ENCODE measurements at places on chromosomes 3 and 15.

- DNase-seq: no peak
These were observed 64.7 kb upstream of the IL12A start for GRCh38 chr3:159923956-159924355.

- no peak for DNase-seq
These were observed 6.2 kb upstream of the NIPA1 start for GRCh38 chr15:22780267-22780666.

GRCh38 chr3:100869787-100870186 is 123.4 kb downstream of the ABI3BP start:
- no peak for DNase-seq

DNA sequence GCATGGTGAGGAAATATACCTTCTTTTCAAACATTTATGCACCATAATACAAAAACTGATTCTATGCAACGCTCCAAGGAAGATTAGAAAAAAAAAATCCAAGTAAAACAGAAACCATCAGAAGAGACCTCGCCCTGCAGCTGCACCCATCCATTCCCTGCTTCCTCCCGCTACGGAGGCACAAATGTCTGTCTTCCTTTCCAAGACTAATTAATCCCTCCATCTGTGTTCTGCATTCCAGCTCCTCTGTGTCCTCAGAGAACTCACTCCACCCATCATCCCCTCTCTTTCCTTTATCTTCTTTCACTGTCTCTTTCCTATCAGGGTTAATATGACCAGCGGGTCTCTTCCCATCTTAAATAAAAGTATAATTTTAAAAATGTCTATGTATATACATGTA is 196.1 kb downstream of the ADAMTSL3 start:
- peak; percentile 20 for DNase-seq

DNA sequence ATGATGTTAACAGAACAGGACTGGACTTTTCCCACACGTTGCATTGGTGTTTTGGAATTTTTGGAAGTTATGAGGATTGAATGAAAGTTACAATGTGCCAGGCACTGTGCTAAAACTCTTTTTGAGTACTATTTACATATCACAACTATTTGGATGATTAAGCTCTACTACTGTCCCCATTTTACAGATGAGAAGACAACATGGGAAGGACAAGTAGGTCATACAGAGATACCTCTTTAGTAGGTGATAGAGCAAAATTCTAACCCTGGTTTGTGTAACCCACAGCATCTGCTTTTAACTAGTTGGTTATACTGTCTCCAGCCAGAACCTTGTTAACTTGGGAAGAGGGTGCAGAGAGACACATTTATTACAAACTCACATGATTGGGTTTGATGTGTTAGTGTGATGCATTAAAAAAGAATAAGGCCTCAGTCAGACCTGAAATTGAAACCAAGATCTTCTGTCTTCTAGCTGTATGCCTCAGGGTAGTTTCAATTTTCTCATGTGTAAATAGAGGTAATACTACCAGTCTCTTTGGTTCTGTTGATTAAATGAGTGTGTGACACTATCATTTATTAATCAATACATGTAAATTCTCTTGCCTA is 1.4 kb downstream of the NDUFB4 start:
- no peak for DNase-seq
